ENCODE measurements at places on chromosomes 11 and 22.

GRCh38 chr11:99271527-99271926, 250.8 kb downstream of the CNTN5 start:
- no peak for DNase-seq

DNA sequence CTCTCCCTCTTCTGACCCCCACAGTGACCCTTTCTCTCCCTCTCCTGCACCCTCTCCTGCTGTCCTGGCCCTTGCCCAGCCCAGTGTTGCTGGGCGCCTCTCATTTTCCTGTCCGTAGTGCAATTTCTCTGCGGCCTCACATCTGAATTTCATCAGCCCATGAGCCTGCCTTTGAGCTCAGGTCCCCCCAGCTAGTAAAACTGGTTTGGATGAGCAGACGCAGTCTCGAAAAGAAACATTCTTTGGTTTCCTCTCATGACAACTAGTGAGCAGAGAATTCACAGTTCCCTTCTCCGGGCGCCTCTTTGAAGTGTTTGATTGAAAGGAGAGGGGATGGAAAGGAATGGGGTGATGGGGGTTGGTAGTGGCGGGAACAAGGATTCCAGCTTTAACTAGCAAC, 126.0 kb upstream of the CADM1 start:
- no peak for DNase-seq

GRCh38 chr11:31433851-31434250, 64.2 kb downstream of the DNAJC24 start:
- DNase-seq, result no peak

DNA sequence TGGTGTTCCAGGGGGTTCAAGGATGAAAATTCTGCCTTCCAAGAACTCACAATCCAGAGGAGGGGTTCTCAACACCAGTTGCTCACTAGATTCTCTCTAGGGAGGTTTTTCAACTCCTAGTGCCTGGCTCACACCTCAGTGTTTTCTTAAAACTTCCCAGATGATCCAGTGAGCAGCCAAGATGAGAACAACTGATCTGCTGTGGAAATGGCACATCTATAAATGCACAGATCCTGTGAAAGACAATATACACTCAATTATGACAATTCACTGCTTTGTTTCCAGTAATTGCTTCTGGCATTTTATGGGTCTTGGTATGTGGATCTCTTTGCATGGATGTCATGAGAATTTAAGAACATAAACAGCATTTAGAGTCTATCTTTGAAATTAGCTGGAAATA, 45.2 kb upstream of the PRSS23 start:
- no peak for DNase-seq

- DNase-seq, result peak; percentile 94
Measured at GRCh38 chr11:66466225-66467033, at the start of gene PELI3. TSS of gene PELI3 (plus strand) at chr11:66466905. CDS start at chr11:66468129, 1,224 bp downstream.

- DNase-seq, result no peak
Measured at GRCh38 chr11:120558744-120559431, 47.3 kb downstream of the GRIK4 start.

GRCh38 chr11:12809864-12810567, 135.8 kb downstream of the TEAD1 start:
- no peak for DNase-seq

DNA sequence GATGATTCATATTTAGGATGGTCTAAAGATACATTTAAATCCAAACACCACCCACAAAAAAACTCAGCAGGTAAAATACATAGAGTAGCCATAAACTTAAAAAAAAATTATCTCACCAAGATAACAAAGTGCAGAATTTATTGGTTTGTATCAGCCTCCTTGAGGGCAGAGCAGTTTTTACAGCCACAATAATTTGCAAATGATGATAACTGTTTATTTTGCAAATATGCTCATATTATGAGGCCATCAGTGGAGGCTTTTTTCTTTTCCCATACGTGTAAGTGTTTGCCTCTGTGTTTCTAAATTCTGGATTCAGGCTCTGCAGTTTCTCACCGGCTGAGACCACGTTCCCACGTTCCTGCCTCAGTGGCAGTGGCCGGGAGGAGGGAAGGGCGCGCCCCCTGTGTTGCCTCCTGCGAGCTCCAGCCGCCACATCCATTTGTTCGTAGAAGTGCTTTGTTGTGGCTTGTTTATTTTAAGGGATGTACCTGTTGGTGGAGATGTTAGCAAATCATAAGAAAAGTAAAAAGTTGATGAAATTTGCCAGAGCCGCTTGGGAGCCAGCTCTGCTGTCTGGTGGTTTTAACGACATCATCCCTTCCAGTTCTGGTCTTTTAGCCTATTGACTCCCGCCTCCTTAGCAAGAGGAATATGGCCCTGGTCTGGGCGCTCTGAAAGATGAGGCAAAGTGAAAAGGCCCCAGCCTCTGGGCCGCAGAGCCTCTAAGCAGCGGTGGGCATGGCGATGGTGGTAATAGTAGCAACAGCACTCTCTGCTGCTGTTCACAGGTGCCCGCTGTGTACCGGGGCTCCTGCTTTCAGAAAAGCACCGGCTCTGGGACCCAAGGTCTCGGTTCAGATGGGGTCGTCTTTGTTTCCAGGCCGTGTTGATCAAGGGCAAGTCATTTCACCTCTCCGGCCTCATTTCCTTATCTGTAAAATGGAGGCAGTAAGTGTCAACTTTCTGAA, 66.7 kb upstream of the PPARA start:
- DNase-seq, result no peak

- DNase-seq, result no peak
Measured at GRCh38 chr11:111823131-111823530, 48.2 kb downstream of the ALG9 start.

DNA sequence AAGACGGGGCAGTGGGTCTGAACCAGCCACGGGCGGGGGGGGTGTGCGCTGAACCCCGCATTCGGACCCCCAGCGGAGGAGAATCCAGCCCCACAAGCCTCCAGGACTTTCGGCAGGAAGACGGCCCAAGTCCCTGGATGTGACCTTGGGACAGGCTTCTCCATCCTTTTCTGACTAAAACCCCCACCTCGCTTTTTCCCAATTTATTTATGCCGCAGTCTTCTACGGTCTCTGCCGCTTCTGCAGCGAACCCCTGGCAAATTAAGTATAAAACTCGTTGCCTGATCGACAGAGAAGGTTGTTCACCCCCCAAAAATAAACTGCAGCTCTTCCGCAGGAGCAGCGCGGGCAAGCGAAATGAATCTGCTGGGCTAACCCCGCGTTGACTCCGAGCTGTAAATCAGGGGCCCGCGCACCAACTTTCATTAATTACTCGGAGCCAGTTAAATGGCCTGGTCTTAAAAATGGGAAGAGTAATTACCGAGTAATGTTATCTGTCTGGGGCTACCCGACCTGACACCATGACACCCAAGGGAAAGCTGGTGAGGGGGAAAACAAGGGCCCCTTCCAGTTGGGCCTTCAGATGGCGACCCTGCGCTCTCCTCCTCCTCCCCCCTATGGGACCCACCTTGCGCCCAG, 6.6 kb downstream of the WT1 start:
- DNase-seq, result no peak

Measured in stimulated activated CD4-positive, alpha-beta T cell treated with anti-CD3 and anti-CD28 coated beads, Interleukin-15, amount 100 ng/mL, for 48 hours (primary cell).